ENCODE measurements at places on chromosomes 12 and 14.

DNA sequence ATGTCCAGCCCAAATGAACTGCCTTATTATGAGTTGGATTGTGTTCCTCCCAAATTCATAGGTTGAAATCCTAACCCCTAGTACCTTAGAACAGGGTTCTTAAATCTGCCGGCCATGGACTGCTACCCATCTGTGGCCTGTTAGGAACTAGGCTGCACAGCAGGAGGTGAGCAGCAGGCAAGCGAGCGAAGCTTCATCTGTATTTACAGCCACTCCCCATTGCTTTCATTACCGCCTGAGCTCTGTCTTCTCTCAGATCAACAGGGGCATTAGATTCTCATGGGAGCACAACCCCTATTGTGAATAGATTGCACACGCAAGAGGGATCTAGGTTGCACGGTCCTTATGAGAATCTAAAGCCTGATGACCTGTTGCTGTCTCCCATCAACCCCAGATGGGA, 9.8 kb upstream of the EML5 start:
- DNase-seq, result no peak

DNA sequence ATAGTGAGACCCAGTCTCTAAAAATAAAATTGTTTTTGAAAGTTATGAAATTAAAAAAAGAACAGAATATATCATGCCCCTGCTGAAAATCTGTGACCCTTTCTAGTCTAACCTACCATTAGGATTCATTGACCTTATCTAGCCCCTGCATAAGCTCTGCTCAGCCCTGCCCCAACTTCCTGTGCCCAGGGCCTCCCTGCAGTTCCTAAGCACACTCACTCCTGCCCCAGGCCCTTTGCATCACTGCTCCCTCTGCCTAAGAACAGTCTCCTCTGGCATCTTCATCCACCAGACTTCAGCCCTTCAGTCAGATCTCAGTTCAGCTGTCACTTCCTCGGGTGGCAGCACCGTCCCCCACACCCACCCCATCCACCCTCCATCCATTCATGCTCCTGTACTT, 55.4 kb downstream of the SCARB1 start:
- no peak for DNase-seq

- DNase-seq, result peak; percentile 36
Observed at GRCh38 chr14:72683787-72684186, 210.1 kb downstream of the DPF3 start.

DNA sequence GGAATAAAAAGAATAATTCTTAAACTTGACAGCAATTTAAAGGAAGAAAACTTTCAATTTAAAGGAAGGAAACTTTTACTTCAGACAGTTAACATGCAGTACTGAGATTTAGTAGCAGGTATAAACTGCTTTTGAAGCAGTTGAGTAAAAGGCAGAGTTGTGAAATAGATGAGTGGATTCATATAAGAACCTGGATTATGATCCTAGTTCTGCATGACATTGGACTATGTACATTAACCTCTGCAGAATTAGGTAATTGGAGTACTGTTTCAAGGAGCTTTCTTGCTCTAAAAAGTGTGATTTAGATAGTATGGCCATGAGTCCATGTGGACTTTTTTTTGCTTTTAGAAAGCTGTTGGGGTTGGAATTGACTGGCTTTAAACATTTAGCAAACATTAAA, 29.7 kb downstream of the ATP2A2 start:
- peak; percentile 27 for DNase-seq

DNA sequence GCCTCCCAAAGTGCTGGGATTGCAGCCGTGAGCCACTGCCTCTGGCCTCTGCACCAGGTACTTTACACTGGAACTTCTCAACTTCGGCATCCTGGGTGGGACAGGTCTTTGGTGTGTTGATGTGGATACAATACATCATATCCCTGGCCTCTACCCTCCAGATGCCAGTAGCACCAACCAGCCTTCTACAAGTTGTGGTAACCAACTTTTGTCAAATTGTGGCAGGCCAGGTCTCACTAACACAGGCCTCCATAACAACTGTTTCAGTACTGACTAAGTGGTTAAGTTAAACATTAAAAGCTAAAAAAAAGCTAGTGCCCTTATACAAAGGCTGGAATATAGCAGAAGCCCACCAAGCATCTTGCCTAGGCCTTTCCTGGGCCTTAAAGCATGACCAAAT, 232.9 kb downstream of the PCNX1 start:
- no peak for DNase-seq

GRCh38 chr12:107478881-107479280, 206.7 kb upstream of the PWP1 start:
- DNase-seq, result no peak

- DNase-seq, result peak; percentile 71
Observed at GRCh38 chr12:8038659-8039114, 6.2 kb downstream of the FOXJ2 start.

Data from adipocyte (in vitro differentiated cells).